Sigmoid colon (tissue), 7 donors: ENCODE measurements at places on chromosomes 5 and 9. TPM values are rescaled to one million over a fixed set of nuclear protein-coding genes. Genes with fewer than 3 reads are reported as not detected.

DNA sequence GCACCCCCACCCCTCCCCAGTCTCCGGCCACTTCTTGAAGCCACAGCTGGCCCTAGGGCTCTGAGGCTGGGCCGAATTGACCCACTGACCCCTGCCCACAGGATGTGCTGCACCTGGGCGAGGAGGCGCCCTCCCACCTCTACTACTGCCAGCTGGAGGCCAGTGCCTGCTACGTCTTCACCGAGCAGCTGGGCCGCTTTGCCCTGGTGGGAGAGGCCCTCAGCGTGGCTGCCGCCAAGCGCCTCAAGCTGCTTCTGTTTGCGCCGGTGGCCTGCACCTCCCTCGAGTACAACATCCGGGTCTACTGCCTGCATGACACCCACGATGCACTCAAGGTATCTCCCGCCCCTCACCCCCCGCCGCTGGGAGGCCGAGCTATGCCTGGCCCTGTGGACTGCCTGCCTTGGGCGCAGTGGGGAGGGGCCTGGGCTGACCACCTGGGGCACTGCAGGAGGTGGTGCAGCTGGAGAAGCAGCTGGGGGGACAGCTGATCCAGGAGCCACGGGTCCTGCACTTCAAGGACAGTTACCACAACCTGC, 21.3 kb downstream of the HK3 start:
- H3K4me1 ChIP-seq = no peaks in the 10 kb centered on the region
- no peaks in the 10 kb centered on the region for H3K27me3 ChIP-seq
- no peak overlapping the region for H3K27ac ChIP-seq
- H3K36me3 ChIP-seq = no peaks in the 10 kb centered on the region
- no peak for DNase-seq
- no peak overlapping the region for H3K4me3 ChIP-seq

GRCh38 chr9:100505564-100506159, 32.7 kb downstream of the TMEFF1 start:
- H3K4me3 ChIP-seq = no peak overlapping the region
- DNase-seq = no peak
- H3K27ac ChIP-seq = no peak overlapping the region
- no peaks in the 10 kb centered on the region for H3K27me3 ChIP-seq
- no peaks in the 10 kb centered on the region for H3K36me3 ChIP-seq

GRCh38 chr5:102554728-102555127, 55.9 kb upstream of the SLCO6A1 start:
- DNase-seq = no peak
- no peak overlapping the region for H3K4me3 ChIP-seq
- H3K27ac ChIP-seq = no peak overlapping the region
- no peaks in the 10 kb centered on the region for H3K4me1 ChIP-seq

- H3K4me3 ChIP-seq = no peak overlapping the region
- no peaks in the 10 kb centered on the region for H3K36me3 ChIP-seq
- no peak for DNase-seq
- H3K4me1 ChIP-seq = no peaks in the 10 kb centered on the region
- no peaks in the 10 kb centered on the region for H3K27me3 ChIP-seq
Measured at GRCh38 chr9:76516350-76516749, 57.4 kb downstream of the GCNT1 start.

GRCh38 chr5:77117161-77117560, 30.1 kb upstream of the ZBED3 start:
- H3K36me3 ChIP-seq = no peaks in the 10 kb centered on the region
- H3K4me3 ChIP-seq = no peak overlapping the region
- H3K27ac ChIP-seq = no peak overlapping the region

DNA sequence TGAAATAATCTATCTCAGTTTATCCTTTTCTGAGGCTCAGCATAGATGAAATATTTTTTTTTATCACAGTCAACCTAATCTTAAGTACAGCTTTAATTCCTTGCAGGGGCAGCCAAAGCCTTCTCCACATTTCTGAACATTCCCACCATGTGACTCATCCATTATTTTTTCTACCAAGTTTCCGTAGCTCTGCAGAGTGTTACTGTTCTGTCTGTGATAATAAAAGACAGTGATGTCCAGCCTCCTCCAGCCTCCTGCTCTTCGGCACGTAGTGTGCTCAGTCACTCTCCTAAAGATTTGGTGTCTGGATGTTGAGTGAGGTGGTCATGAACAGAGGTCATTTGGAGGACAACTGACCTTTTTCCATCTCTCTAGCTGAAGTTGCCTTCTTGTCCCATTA, 338.1 kb upstream of the ADAMTS16 start:
- no peaks in the 10 kb centered on the region for H3K27me3 ChIP-seq
- H3K4me3 ChIP-seq = no peak overlapping the region
- peaks cover 11% of the 10 kb centered on the region for H3K4me1 ChIP-seq
- no peaks in the 10 kb centered on the region for H3K36me3 ChIP-seq

DNA sequence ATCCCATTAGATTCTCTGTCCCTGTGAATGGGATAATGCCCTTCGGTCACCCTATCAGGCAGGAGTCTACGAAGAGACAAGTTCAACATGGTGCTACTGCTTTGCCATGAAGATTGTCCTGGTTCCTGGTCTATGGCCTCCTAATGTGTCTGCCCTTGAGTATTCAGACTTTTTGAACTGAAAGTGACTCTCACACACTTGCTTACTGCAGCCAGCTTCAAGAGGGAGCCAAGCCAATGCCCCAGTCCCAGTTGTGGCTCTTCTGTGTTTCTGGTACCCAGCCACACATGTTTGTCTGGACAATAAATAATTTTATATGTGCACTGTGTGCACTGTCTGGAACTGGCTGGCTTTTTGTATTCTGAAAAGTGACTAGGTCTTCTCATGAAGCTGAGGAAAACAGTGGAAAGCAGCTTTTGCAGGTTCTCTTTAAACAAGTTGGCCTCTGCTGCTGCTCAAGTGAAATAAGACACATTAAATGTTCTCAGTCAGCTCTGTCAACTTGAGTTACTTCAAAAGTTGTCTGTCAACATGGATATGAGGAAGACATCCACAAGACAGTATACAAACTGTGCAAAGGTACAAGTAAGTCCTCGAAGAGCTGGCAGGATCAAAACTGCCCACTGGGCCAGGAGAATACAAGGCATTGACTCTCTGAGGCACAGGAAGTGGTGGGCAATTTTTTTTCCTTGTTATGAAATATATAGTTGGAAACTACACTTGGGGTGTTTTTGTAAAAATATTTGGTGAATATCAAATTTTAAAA, 60.0 kb downstream of the ZNF608 start:
- H3K4me1 ChIP-seq = peaks cover 70% of the 10 kb centered on the region
- H3K27me3 ChIP-seq = no peaks in the 10 kb centered on the region
- DNase-seq = no peak
- no peak overlapping the region for H3K4me3 ChIP-seq
- H3K36me3 ChIP-seq = no peaks in the 10 kb centered on the region
- H3K27ac ChIP-seq = peak overlapping the region; percentile 63

- H3K27me3 ChIP-seq = no peaks in the 10 kb centered on the region
- H3K4me3 ChIP-seq = no peak overlapping the region
- H3K4me1 ChIP-seq = no peaks in the 10 kb centered on the region
- H3K36me3 ChIP-seq = no peaks in the 10 kb centered on the region
- DNase-seq = no peak
- no peak overlapping the region for H3K27ac ChIP-seq
Measured at GRCh38 chr9:94600258-94600657, 6.6 kb upstream of the FBP2 start.

Gene ORM2
- not detected for total RNA-seq

GRCh38 chr5:39001683-39002082, 72.5 kb downstream of the RICTOR start:
- H3K4me3 ChIP-seq = no peak overlapping the region
- DNase-seq = no peak
- no peak overlapping the region for H3K27ac ChIP-seq
- H3K4me1 ChIP-seq = peaks cover 17% of the 10 kb centered on the region
- H3K27me3 ChIP-seq = no peaks in the 10 kb centered on the region

Gene ADAMTS2
- total RNA-seq = 33.2 TPM

GRCh38 chr5:158679221-158679641, 420.5 kb downstream of the EBF1 start:
- no peak overlapping the region for H3K27ac ChIP-seq
- H3K27me3 ChIP-seq = no peaks in the 10 kb centered on the region
- H3K36me3 ChIP-seq = no peaks in the 10 kb centered on the region
- DNase-seq = no peak

DNA sequence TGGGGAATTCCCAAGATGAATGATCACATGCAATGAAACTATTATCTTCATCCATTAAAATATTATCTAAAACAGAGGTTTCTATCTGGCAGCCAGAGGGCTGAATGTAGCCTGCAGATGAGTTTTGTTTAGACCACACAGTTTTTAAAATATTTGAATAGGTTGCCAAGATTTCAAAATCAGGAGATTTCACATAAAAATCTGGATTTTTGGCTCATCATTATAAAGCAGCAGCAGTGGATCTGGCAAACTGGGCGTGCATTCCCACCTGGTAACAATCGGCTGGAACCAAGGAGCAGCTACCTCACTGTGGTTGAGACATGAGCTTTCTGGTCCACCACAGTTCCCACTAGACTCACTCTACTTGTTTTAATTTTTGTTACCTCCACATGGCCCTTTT, 155.1 kb downstream of the BNC2 start:
- no peaks in the 10 kb centered on the region for H3K36me3 ChIP-seq
- H3K4me3 ChIP-seq = no peak overlapping the region
- peaks cover 42% of the 10 kb centered on the region for H3K4me1 ChIP-seq
- no peak for DNase-seq
- no peaks in the 10 kb centered on the region for H3K27me3 ChIP-seq

Gene FANCC
- total RNA-seq = 3.9 TPM

Gene CCDC192
- total RNA-seq = not detected

Gene SLC36A2
- total RNA-seq = not detected

GRCh38 chr5:147431586-147431985, 78.3 kb downstream of the DPYSL3 start:
- H3K27me3 ChIP-seq = no peaks in the 10 kb centered on the region
- H3K4me3 ChIP-seq = no peak overlapping the region
- no peak for DNase-seq
- H3K27ac ChIP-seq = peak overlapping the region; percentile 78

Gene ZMYND19
- total RNA-seq = 10.7 TPM

Gene C9orf78
- 64.8 TPM for total RNA-seq

Gene NOL6
- 17.2 TPM for total RNA-seq

Gene FST
- total RNA-seq = 8.8 TPM

GRCh38 chr9:89025553-89025952, 34.3 kb downstream of the S1PR3 start:
- no peaks in the 10 kb centered on the region for H3K36me3 ChIP-seq
- no peaks in the 10 kb centered on the region for H3K27me3 ChIP-seq
- no peak for DNase-seq
- H3K4me3 ChIP-seq = no peak overlapping the region
- peak overlapping the region; percentile 46 for H3K27ac ChIP-seq
- peaks cover 27% of the 10 kb centered on the region for H3K4me1 ChIP-seq

- H3K4me3 ChIP-seq = peak overlapping the region; percentile 61
- H3K27ac ChIP-seq = peak overlapping the region; percentile 84
- H3K36me3 ChIP-seq = no peaks in the 10 kb centered on the region
- DNase-seq = no peak
- no peaks in the 10 kb centered on the region for H3K27me3 ChIP-seq
Measured at GRCh38 chr5:148384380-148384737, 601 bp downstream of the FBXO38 start.

DNA sequence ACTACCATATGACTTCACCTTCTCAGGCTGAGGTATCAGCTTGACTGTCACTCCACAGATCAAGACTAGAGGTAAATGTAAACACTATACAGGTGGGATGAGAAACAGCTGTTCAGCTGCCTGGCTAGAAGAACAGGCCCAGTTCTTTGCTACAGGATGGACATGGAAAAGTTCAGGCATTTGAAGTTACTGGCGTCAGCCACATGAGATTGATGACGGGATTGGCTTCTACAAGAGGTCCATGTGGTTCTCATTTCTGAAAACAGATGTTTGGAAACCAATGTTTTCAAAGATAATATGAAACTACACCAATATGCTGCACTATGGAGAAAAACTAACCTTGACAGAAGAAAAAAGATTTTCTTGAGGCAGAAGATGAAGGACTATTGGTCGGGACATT, 324.1 kb downstream of the CDH10 start:
- H3K4me3 ChIP-seq = no peak overlapping the region
- H3K27ac ChIP-seq = no peak overlapping the region
- H3K36me3 ChIP-seq = no peaks in the 10 kb centered on the region
- no peak for DNase-seq
- H3K4me1 ChIP-seq = no peaks in the 10 kb centered on the region

DNA sequence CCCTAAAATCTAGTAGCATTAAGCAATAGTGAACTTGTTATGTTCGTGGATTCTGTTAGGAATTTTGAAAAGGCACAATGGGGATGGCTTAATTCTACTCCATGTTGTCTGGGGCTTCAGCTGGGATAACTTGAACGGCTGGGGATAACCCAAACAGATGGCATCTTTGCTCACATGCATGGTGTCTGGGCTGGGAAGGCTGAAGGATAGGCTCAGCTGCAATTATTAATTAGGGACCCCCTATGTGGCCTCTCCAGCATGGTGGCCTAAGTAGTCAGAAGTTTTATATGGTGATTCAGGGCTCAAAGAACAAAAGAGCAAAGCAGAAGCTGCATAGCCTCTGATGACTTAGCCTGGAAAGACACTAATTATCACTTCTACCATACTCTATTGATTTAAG, 551.1 kb downstream of the PSAT1 start:
- H3K27me3 ChIP-seq = no peaks in the 10 kb centered on the region
- no peaks in the 10 kb centered on the region for H3K36me3 ChIP-seq
- H3K4me3 ChIP-seq = no peak overlapping the region
- H3K4me1 ChIP-seq = no peaks in the 10 kb centered on the region
- no peak overlapping the region for H3K27ac ChIP-seq

GRCh38 chr5:118211606-118212005, 776.7 kb downstream of the DTWD2 start:
- no peak for DNase-seq
- H3K27me3 ChIP-seq = no peaks in the 10 kb centered on the region
- H3K27ac ChIP-seq = no peak overlapping the region
- H3K4me1 ChIP-seq = no peaks in the 10 kb centered on the region
- H3K36me3 ChIP-seq = no peaks in the 10 kb centered on the region

Gene SPOCK1
- 33.4 TPM for total RNA-seq

DNA sequence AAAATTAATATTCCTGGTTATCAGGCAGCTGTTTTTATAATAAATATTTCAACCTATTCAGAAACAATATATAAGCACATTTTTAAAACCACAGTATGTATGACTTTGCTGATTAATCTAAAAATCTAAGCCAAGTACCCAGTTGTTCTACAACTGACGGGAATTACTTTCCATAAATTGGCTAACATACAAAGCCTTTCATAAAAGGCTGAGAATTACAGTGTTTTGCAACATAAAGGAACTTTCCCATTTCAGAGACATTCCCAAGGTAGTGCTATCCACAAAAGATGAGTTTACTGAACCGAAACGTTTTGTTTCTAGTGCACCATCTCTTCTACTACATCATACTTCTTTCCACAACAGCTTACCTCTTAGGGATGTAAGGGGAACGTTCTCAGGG, 7.2 kb downstream of the RNF145 start:
- H3K4me1 ChIP-seq = peaks cover 56% of the 10 kb centered on the region
- DNase-seq = no peak
- no peaks in the 10 kb centered on the region for H3K36me3 ChIP-seq
